ENCODE measurements at places on chromosomes 5 and 9.

DNA sequence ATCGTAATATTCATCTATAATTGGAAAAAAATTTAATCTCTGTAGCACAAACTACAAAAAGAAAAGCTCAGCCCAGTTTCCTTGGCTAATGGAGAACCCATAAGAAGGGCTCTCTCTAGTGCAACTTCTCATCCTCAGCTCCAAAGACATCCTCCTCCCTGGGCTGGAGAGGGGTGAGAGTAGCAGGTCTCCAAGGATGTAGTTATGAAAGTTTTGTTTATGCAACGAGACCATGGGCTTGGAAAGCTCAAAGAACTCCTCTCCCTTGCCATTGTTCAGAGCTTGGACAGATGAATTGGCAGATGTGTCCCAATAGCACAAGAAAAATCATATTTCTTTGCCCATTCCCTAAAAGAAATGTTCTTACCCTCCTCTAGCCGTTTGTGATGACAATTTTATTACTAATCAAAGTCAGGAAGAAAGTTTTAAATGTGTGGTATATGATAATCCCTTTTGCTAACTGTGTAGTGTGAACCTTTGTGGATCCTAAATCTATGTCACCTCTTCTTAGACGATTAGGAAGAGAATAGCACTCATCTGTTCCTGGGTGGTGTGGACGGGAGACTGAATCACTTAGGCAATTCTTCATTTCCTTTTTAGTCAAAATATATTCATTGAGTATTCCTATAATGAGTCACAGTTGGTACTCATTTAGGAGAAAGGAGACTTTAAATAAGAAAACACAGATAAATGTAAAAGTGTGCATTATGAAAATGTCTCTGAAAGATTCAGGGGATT, 52.2 kb downstream of the GARNL3 start:
- ATAC-seq, result peak; percentile 97

DNA sequence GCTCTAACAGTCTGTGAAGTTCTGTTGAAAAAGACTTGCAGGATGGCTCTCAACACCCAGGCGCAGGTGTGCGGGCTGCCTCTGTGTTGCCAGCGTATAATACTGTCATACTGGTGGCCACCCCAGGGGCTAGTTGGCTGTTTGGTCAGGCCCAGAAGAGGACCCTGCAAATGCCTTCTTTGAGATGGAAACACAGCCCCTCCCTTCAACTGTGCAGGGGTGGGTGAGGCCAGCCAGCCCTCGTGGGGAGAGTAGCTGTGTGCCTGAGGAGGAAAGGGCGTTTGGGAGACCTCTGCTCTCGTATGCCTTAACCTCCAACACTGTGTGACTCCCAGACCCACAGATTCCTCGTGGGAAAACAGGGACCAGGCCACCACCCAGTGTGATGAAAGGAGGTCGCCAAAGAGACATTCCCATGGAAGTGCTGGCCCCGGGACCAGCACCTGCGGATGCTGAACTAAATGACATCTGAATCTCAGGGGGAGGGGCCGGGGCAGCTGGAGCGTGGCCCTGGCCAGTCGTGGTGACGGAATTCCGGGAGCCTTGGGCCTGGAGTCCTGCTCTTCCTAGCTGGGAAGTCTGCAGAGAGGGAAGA, 11.3 kb upstream of the SCGB3A1 start:
- no peak for ATAC-seq

GRCh38 chr9:127588740-127589506, 23.2 kb upstream of the STXBP1 start:
- ATAC-seq, result no peak

GRCh38 chr5:143491646-143492045, 88.2 kb upstream of the NR3C1 start:
- ATAC-seq, result no peak

- ATAC-seq, result no peak
These were observed 34.6 kb upstream of the COL15A1 start for GRCh38 chr9:98908897-98909634.

DNA sequence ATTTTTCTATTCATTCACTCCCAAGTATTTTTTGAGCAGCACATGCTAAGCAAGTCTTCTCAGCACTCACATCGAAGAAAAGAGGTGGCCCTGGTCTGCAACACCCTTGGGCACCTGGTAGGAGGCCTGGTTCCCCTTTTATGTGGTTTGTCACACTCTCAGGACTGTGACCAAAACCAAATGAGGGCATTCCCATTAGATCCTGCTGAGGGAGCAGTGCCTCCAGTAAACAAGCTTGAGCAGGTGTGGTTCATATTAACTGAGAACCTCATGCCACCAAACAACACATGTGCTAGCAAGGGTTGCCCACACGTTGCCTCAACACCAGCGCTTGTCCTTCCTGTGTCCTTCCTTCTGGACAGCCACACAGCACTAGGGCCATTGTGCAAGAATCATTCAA, 26.9 kb upstream of the SYK start:
- ATAC-seq, result no peak

DNA sequence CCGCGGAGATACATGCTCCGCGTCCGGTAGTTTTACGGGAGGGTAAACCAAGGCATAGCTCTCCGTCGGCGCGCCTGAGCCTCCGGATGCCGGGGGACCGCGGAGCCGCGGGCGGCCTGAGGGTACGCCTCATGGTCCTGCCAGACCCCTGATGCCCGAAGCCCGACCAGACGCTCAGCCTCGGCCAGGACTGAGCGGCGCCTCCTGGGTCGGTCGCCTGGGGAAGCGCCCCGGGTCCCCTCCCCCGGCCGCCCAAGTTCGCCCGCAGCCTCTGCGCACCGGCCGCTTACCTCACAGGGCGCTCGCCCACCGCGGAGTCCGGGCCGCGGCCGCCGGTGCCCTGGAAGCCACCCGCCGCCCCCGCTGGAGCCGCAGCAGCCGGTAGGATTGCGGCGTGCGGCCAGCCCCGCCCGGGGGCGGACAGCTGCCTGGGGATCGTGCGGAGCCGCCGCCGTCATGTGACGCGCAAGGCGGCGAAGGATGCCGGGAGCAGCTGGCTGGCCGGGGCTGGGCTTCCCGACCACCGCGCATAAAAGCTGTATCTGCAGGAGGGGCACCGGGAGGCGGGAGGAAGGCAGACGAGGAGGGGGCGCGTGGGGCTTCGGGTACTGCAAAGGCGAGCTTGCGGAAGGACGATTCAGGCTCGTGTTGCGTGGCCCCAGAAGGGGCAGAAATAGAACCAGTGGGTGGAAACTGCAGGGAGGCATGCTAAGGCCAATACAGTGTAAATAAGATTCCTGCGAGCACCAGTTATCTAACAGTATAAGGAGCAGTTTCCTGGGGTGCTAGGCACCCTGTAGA, at the start of gene FBXO10:
Gene FBXO10 (minus strand): TSS at position 460 of the 801 bp plus-strand sequence. CDS start 34,612 bp downstream, outside the sequence.
- ATAC-seq, result peak; percentile 84

DNA sequence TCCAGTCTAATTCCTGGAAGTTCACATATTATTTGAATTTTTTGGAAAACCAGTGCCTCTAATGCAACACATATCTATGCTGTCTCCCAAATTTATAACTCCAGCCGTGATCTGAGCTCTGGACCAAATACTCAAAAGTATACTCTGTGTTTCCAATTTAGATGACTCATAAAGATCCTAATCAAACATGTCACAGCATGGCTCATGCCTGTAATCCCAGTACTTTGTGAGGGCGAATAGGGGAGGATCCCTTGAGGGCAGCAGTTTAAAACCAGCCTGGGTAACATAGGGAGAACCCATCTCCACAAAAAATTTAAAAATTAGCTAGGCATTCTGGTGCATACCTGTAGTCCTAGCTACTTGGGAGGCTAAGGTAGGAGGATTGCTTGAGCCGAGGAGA, 388.0 kb downstream of the CDH12 start:
- no peak for ATAC-seq

- ATAC-seq, result no peak
These were observed 191.8 kb downstream of the MELK start for GRCh38 chr9:36764364-36765076.

GRCh38 chr5:55517804-55518203, 17.0 kb downstream of the PLPP1 start:
- no peak for ATAC-seq

DNA sequence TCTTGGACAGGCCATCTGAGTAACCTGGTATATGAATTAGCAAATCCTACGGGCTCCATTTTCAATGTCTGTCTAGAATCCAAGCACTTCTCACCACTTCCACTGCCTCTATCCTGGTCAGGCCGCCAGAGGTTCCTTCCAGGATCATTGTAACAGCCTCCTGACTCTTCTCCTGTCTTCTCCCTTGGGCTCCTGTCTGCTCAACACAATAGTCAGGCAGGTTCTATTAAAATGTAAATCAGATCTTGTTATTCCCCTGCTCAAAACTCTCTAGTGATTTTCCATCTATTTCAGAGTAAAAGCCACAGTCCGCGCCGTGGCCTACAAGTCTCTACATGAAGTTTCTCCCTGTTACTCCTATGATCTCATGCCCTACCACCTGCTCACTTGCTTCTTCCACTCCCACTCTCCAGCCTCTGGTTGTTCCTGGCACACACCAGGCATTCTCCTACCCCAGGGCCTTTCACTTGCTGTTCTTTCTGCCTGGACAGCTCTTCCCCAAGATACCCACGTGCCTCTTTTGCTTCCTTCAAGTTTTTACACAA, 21.7 kb downstream of the ZNF366 start:
- ATAC-seq, result no peak

DNA sequence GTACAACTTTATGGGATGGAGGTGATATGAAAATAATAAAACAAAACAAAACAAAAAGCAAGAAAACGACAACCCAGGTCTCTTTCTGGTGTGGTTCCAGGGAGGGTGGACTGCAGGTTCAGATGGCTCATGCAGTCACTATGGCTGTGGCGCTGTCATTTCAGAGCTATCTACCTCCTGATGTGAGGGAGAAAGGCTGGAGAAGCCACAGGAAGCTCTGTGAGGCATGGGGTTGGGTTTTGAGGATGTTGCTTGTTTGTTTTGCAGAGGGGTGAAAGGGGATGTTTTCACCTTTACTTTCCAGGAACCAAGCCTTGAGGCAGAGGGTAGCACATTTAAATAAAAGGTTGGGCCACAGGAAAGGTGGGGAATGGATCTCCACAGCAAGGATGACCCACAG, 18.7 kb downstream of the NIPAL4 start:
- ATAC-seq, result no peak

DNA sequence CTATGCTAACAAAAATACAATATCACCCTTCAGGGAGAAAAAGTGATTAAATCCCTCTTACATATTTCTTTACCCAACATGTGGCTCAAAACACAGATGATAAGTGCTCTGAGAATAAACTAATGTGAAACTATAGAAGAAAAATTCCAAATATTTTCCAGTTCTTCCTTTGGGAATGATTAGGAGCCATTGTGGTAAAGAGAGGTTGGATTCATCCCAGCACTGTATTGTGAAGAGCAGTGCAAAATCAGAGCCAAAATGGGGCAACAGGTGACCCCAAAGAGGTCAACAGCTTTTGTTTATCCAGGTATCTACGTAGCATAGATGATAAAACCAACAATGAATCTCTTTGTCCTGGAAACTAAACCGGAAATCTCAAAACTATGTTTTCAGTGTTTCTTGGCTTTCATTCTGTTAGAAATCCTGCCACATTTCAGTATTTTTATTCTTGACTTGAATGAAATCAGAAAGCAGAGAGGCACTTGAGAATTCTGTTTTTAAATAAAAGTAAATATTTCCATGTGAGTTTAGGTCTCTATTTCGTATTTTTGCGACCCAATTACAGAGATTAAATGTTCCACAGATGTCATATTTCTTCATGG, 120.4 kb upstream of the FST start:
- no peak for ATAC-seq

DNA sequence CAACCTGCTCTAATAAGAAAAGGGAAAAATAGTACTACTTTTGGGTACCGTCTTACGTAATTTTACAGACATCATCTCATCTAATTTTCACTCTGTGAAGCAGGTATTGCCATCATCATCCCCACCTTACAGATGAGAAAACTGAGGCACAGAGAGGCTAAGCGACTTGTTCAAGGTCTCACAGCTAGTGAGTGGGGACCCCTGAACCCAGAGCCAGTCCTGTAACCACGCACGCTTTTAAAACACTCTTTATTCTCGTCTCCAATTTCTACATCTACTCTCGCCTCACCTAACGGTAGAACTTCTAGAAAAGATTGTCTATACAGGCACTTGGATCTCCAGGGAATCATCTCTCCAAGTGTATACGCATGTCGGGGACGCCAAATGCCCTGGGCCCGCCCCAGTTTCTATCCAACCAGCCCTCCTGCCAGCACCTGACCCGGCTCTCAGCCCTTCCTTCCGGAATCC, 1.5 kb upstream of the TRAF1 start:
- no peak for ATAC-seq

DNA sequence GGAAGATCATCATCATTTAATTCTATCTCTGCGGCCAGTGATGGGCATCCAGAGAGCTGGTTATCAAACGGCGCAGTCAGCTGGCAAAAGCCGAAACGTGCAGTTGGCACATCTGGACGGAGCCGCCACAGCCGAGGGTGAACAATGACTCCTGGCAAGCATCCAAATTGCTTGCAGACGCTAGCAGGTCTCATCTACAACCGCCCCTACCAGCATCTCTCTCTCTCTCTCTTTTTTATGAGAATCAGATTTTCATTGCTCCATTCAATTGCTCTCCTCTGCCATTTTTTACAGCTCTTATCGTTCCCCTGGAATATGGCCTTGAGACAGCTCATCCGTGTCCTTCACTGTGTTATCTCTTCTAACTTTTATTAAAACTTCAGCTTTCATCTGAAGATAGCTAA, 165.2 kb downstream of the MAPKAP1 start:
- ATAC-seq, result no peak

DNA sequence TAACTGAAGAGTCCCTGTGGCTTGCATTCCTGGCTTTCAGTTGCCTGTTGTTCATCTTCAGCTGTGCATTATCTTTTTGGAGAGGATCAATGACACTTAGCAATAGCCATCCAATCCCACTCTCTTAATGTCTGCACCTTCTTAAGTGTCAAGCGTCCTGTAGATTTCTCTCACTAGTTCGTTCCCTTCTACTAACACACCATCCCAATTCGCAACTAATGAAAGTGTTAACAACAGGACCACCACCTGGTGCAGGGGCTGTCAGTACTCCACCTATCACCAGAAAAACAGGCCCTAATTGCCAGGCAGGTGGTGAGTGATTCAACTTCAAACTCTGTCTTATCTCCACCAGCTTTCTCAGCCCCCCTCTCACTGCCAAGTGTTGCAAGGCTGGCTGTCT, 169.4 kb upstream of the EFNA5 start:
- ATAC-seq, result no peak

GRCh38 chr5:73969195-73970036, 343.4 kb downstream of the ARHGEF28 start:
- ATAC-seq, result no peak

DNA sequence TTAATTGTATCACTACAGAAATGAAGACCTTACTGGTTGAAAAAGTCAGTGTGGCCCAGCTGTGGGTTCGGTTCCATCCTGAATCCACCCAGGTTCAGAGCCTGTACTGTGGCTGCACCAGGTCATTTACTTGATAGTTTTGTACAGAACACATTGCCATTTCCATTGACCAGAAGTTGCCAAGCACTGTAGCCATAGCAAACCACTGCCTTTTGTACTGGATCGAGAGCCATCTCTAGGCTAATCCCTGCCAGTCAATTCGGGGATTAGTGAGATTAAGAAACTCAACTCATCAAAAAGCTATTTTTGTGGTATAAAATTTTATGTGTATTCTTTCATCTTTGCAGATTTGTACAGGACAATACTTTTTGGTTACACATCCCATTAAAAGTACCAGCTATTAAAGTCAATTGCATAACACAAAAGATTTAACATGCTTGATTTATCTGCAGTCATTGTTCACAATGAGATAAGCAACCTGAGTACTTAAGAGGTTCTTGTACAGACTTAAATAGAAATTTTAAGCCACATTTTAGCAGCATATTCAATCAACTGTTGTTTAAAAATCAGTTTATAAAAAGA, 108.5 kb upstream of the OTULINL start:
- ATAC-seq, result no peak

- ATAC-seq, result no peak
These were observed 374.0 kb downstream of the ZNF608 start for GRCh38 chr5:124372457-124372856.

- ATAC-seq, result no peak
These were observed 59.6 kb upstream of the PHYKPL start for GRCh38 chr5:178291969-178292825.
